ENCODE measurements at places on chromosomes 11 and 22. TPM values are rescaled to one million over a fixed set of nuclear protein-coding genes. Genes with fewer than 3 reads are reported as not detected.
A peak's percentile ranks its signal among the peaks of the same experiment; 100 is the strongest.

DNA sequence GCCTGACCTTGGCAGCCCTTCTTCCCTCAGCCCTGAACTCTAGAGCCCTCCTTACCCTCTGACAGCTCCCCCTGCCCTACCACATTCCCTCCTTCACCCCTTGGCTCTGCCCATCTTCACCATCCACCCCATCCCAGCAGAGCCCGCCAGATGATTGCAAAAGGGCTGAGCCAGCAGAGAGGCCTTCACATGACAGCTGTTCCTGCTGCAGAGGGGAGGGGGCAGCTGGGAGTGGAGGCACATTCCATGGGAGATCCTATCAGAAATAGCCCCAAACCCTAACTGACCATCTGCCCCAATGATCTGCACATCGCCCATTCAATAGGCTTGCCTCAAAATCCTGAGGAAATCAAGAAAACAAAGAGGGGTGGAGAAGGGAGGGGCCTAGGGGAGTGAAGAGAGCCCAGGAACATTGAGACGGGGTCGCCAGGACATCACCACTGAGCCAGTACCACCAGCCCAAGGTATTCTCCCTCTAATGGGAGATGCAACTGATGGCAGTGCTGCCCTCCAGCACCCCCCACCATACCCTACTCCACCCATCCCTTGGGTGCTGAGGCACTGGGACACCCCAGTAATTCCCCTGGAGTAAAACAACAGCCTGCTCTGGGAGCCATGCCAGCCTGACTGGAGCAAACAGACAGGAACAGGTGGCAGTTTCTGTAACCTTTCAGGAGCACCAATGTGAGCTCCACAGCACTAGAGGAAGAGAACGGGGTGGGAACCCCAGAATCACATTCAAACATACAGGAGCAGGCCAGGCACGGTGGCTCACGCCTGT is 8.0 kb upstream of the AHNAK start:
- H3K27me3 ChIP-seq = peaks cover 4% of the 10 kb centered on the region
- peaks cover 24% of the 10 kb centered on the region for H3K36me3 ChIP-seq
- H3K4me3 ChIP-seq = peak overlapping the region; percentile 49
- H3K4me1 ChIP-seq = peaks cover 84% of the 10 kb centered on the region
- H3K27ac ChIP-seq = peak overlapping the region; percentile 97

DNA sequence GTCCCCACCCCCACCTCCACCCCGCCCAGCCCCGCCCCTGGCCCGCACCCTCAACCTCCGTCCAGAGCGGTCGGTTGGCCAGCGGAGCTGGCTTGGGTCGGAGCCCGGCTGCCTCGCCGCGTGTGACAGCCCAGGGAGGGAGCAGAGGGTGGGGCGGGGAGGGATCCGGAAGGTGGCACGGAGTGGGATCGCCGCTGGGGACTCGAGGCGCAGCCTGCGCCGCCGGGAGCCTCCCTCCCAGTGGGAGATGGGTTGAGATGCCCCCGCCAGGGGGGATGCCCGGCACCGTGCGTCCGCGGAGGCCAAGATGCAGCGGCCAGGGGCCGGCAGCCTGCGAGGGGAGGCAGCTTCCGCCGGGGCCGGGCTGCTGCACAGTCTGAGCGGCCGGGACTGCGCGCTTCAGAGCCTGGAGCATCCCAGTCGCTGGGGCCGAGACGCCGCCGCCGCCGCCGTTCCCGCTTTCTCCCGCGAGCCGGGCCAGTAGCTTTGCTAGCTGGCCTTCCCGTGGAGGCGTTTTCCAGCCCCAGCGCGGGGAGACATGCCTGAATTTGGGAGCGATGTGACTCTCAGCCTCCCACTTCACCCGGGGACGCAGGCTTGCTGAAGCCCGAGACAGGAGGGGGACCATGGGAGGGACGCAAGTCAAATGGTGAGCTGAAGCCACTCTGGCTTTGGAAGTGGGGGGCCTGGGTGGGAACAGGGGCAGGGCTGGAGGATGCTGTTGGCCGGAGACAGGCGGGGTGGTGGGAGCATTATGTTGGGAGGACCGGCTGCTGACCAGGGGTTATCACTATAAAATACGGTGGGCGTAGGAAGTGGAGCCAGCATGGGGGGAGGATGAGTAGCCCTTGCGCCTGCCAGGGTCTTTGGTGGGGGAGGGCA is 40.2 kb downstream of the DIXDC1 start:
- H3K27me3 ChIP-seq = peaks cover 2% of the 10 kb centered on the region
- no peak for DNase-seq

- H3K4me1 ChIP-seq = peaks cover 47% of the 10 kb centered on the region
- no peak overlapping the region for H3K27ac ChIP-seq
- no peaks in the 10 kb centered on the region for H3K27me3 ChIP-seq
Measured at GRCh38 chr22:31243339-31244045, 31.4 kb downstream of the LIMK2 start.

DNA sequence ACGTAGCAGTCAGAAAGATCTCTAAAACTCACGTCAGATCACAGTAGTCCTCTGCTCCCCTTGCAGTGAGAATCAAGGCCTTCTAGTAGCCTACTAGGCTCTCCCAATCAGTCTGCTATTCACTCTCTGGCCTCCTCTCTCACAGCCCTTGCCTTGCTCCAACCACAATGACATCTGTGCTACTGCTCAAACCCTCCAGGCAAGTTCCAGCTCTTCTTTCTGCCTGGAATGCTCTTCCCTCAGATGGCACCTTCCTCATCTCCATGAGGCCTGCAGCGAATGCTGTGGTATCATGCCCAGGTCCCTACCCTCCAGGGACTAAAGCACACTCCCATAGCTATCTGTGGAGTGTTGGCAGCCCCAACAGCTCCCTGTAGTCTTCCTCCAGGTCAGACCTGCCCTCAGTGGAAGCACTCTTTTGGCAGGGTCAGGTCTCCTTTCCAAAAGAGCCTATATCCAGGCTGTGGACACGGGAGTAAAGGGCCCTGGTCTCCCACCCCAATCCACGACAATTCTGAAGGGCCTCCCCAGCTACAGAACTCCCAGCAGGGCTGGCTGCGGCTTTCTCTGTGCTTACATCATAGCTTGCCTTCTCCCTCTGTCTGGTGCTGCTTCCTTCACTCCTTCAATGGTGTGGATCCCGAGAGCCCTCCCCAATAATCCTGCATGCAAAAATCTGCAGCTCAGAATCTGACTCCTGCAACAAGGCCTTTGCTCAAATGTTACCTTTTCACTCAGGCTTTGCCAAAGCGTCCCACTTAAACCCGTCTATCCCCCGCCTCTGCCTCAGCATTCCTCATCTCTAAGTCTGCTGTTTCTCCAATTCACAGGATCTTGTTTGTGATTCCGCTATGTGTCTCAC is 8.9 kb downstream of the HIRA start:
- no peaks in the 10 kb centered on the region for H3K27me3 ChIP-seq
- peaks cover 40% of the 10 kb centered on the region for H3K36me3 ChIP-seq
- peaks cover 74% of the 10 kb centered on the region for H3K4me1 ChIP-seq
- DNase-seq = no peak
- H3K27ac ChIP-seq = peak overlapping the region; percentile 42
- H3K4me3 ChIP-seq = no peak overlapping the region

DNA sequence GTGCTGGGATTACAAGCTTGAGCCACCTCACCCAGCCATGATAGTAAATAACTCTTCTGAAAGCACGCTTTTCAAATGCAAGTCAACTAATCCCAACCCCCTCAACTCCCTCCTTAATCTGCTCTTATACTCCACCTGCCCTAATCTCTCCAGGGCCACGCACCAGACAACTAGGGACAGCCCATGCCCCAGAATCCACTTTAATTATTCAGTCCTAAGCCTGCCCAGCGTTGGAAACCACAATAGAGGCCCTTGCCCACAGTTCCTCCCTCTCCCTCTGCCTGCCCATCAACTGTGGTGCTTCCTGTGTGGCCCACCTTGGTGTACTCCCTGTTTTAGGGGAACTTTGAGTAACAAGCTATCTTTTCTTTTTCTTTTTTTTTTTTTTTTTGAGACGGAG is 2.7 kb upstream of the VPREB3 start:
- H3K27me3 ChIP-seq = no peaks in the 10 kb centered on the region
- no peaks in the 10 kb centered on the region for H3K36me3 ChIP-seq
- H3K27ac ChIP-seq = no peak overlapping the region
- no peak overlapping the region for H3K4me3 ChIP-seq

GRCh38 chr11:118214210-118214914 is 10.4 kb downstream of the JAML start:
- H3K36me3 ChIP-seq = peaks cover 73% of the 10 kb centered on the region
- peak overlapping the region; percentile 97 for H3K27ac ChIP-seq
- no peaks in the 10 kb centered on the region for H3K27me3 ChIP-seq
- H3K4me3 ChIP-seq = peak overlapping the region; percentile 82
- peaks cover 87% of the 10 kb centered on the region for H3K4me1 ChIP-seq

DNA sequence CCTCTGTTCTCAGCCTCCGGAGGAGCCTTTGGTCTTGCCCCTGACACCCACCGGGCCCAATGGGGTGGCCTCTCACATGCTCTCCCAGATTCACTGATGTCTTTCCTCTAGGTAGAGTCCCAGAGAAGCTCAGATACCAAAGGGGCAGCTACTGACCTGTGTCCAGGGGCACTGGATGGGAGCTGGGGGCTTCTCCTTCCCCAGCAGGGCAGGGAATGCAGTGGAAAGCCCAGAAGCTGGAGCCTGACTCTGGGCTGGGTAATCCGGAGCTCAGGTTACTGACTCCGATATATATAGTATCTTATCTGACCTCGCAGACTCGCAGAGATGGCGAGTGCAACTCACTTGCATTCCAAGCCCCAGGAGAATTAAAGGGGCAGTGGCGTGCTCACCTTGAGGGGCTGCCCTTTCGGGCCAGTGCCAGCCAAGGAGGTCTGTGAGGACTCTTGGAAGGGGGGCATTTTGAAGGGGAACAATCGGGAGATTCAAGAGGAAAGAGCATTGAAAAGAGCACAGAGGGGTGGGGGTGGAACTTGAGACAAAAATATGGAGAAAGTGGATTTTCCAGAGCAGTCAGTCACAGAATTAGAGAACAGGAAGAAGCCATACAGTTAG is 2.5 kb downstream of the USP2 start:
- peaks cover 12% of the 10 kb centered on the region for H3K4me1 ChIP-seq
- H3K27me3 ChIP-seq = peaks cover 3% of the 10 kb centered on the region
- no peak for DNase-seq

Gene BEST1
- total RNA-seq = not detected

Gene SCN3B
- total RNA-seq = not detected

Gene P2RX3
- total RNA-seq = not detected

Gene SF3B2
- 252 TPM for total RNA-seq

Gene PNPLA3
- total RNA-seq = 1.7 TPM

Gene MS4A4E
- not detected for total RNA-seq

Data from activated T-helper 2 cell treated with anti-CD3 and anti-CD28 coated beads, Interferon-gamma antibody, Interleukin-2, Interleukin-4, amounts not matched to agents 10 μg/mL and 5 μg/mL and 100 μg/mL, durations not matched to agents 14 hours and 24 hours and 36 hours (primary cell).